ENCODE measurements at places on chromosomes 3 and 15. TPM values are rescaled to one million over a fixed set of nuclear protein-coding genes. Genes with fewer than 3 reads are reported as not detected.

GRCh38 chr15:62550106-62550505 is 385.0 kb upstream of the C2CD4B start:
- H3K27me3 ChIP-seq = no peaks in the 10 kb centered on the region
- DNase-seq = no peak
- H3K36me3 ChIP-seq = no peaks in the 10 kb centered on the region
- H3K4me3 ChIP-seq = no peak overlapping the region
- H3K27ac ChIP-seq = no peak overlapping the region
- H3K4me1 ChIP-seq = peaks cover 22% of the 10 kb centered on the region

DNA sequence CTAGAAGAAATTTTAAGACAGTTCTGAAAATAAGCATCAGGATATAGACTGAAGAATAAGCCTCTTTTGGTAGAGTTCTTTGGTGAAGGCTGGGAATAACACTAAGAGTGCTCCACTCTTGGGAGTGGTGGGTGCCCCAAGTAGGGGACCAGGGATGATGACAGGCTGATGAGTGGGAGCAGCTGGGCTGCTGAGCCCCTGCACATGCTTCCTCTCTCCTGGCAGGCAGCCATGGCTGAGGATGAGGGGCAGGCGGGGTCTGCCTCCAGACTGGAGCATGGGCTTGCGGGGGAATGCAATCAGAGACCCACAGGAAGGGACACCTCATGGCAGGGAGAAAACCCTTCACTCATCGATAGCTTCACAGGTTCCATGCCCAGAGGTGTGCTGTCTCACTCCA is 72.6 kb upstream of the RORA start:
- H3K4me3 ChIP-seq = no peak overlapping the region
- DNase-seq = no peak
- no peaks in the 10 kb centered on the region for H3K36me3 ChIP-seq
- H3K27ac ChIP-seq = no peak overlapping the region
- no peaks in the 10 kb centered on the region for H3K4me1 ChIP-seq

GRCh38 chr3:151550642-151551041 is 89.8 kb upstream of the IGSF10 start:
- H3K4me1 ChIP-seq = no peaks in the 10 kb centered on the region
- no peaks in the 10 kb centered on the region for H3K27me3 ChIP-seq
- no peak for DNase-seq
- no peak overlapping the region for H3K27ac ChIP-seq
- no peak overlapping the region for H3K4me3 ChIP-seq
- no peaks in the 10 kb centered on the region for H3K36me3 ChIP-seq

The THSD4 gene
- total RNA-seq = 1.4 TPM

DNA sequence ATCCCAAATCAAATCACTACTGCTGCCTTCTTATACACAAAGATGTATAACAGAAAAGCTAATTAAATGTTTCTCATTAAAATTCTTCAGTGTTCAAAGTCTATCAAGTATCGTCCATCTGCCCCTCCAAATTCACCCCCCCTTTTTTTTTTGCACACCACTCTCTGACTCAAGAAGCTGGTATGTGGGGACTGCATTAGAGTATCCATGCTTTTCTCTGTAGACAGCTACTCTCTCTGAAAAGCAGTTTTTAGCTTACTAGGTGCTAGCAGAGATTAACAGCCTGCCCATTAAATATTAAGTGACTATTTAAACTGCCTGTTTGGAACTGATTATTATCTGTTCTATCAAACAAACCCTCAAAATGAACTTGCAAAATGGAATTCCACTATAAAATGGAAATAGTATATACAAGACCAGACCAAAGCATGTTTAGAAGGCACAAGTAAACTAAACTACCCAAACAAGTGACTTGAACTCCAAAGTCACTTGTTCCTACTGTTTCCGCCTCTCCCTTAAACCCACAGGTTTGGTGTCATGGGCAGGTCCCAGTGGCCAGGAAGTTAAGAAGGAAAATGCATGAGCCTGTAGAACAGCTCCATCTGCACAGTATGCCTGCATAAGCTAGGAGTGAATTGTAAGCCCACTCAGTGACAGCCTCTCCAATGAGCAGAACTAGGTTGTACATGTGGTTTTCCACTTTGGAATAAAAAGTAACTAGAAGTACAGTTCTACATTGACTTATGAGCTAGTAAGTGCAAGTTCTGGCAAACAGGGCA is 32.5 kb downstream of the GBE1 start:
- H3K27ac ChIP-seq = no peak overlapping the region
- no peaks in the 10 kb centered on the region for H3K27me3 ChIP-seq
- no peak for DNase-seq
- no peak overlapping the region for H3K4me3 ChIP-seq

- no peaks in the 10 kb centered on the region for H3K36me3 ChIP-seq
- no peak overlapping the region for H3K4me3 ChIP-seq
- H3K27ac ChIP-seq = no peak overlapping the region
- H3K4me1 ChIP-seq = no peaks in the 10 kb centered on the region
Measured at GRCh38 chr3:151584566-151584965, 123.7 kb upstream of the IGSF10 start.

DNA sequence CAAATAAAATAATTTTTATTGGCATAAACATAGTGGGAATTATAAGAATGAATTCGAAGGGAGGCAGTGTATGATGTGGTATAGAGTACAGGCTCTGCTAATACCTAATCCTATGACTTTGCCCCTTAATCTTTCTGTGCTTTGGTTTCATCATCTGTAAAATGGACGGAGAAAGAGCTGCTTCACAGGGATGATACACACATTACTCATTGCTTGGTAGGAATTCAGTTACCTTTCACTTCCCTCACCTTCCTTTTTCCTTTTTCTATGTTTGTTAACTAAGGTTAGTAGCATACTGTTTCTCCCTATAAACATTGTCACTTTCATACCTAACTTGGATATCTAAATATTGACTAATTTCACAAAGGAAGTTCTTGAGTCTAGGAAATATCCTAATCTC is 36.2 kb downstream of the LEKR1 start:
- no peaks in the 10 kb centered on the region for H3K4me1 ChIP-seq
- H3K27me3 ChIP-seq = no peaks in the 10 kb centered on the region
- no peak overlapping the region for H3K4me3 ChIP-seq
- no peaks in the 10 kb centered on the region for H3K36me3 ChIP-seq
- no peak overlapping the region for H3K27ac ChIP-seq

The CLSTN2 gene
- 8.3 TPM for total RNA-seq

The SNX22 gene
- total RNA-seq = 0.83 TPM

- no peaks in the 10 kb centered on the region for H3K4me1 ChIP-seq
- no peaks in the 10 kb centered on the region for H3K27me3 ChIP-seq
- H3K4me3 ChIP-seq = no peak overlapping the region
- H3K27ac ChIP-seq = no peak overlapping the region
Measured at GRCh38 chr3:155362808-155363689, 69.6 kb upstream of the STRIT1 start.

- H3K4me1 ChIP-seq = no peaks in the 10 kb centered on the region
- H3K36me3 ChIP-seq = no peaks in the 10 kb centered on the region
- no peak overlapping the region for H3K4me3 ChIP-seq
- no peak overlapping the region for H3K27ac ChIP-seq
- H3K27me3 ChIP-seq = no peaks in the 10 kb centered on the region
Measured at GRCh38 chr15:70729164-70729563, 34.2 kb downstream of the UACA start.

GRCh38 chr15:69014454-69014853 is at the start of gene NOX5:
Gene NOX5, plus strand, starts transcription at chr15:69014695. Its CDS starts 41 bp downstream, at chr15:69014736.
- no peak within 1 kb of the TSS for H3K27ac ChIP-seq
- no peaks in the 10 kb centered on the region for H3K36me3 ChIP-seq
- no peak for DNase-seq
- H3K27me3 ChIP-seq = no peaks in the 10 kb centered on the region
- H3K4me3 ChIP-seq = no peak within 1 kb of the TSS
- H3K4me1 ChIP-seq = no peaks in the 10 kb centered on the region

DNA sequence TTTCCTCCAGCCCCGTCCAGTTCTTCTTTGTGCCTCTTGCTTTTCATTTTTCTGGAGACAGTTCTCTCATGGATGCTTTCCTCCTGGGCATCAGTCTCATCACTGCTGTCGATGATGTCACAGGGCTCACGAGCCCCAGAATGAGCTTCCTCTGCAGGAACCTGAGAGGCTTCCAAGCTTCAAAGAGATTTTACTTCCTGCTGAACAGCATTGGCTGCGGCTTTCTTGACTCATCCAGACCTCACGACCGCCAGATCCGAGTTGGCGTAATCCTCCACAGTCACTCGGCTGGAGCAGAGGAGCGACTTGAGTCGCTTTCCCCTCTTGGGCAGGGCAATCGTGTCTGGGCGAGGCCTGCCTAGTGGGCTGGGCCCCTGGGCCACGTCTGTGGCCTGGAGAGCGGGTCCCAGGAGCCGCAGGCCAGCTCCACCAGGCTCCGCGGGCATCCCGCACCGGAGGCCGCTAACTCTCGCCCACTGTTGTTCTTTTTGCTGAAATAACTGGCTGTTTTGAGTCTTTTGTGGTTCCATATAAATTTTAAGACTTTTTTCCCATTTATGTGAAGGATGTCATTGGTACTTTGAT is 20.8 kb upstream of the FAN1 start:
- H3K4me3 ChIP-seq = no peak overlapping the region
- no peaks in the 10 kb centered on the region for H3K4me1 ChIP-seq
- H3K27ac ChIP-seq = no peak overlapping the region
- H3K27me3 ChIP-seq = no peaks in the 10 kb centered on the region
- H3K36me3 ChIP-seq = no peaks in the 10 kb centered on the region

The MASP1 gene
- total RNA-seq = 115 TPM

The HTR3E gene
- not detected for total RNA-seq

- DNase-seq = no peak
- H3K27me3 ChIP-seq = peaks cover 21% of the 10 kb centered on the region
- H3K4me1 ChIP-seq = no peaks in the 10 kb centered on the region
- H3K27ac ChIP-seq = no peak overlapping the region
- no peaks in the 10 kb centered on the region for H3K36me3 ChIP-seq
- no peak overlapping the region for H3K4me3 ChIP-seq
Measured at GRCh38 chr3:15159501-15160136, 46.4 kb upstream of the CAPN7 start.

GRCh38 chr3:99407257-99407656 is 231.1 kb upstream of the COL8A1 start:
- H3K36me3 ChIP-seq = no peaks in the 10 kb centered on the region
- no peaks in the 10 kb centered on the region for H3K4me1 ChIP-seq
- H3K27ac ChIP-seq = no peak overlapping the region
- no peak for DNase-seq

GRCh38 chr3:112557976-112558375 is 3.8 kb downstream of the ATG3 start:
- DNase-seq = no peak
- H3K27ac ChIP-seq = no peak overlapping the region
- no peaks in the 10 kb centered on the region for H3K4me1 ChIP-seq
- H3K36me3 ChIP-seq = peaks cover 12% of the 10 kb centered on the region
- H3K27me3 ChIP-seq = no peaks in the 10 kb centered on the region

The HRG gene
- not detected for total RNA-seq

GRCh38 chr3:193656445-193656844 is 63.4 kb downstream of the OPA1 start:
- peaks cover 93% of the 10 kb centered on the region for H3K36me3 ChIP-seq
- no peak overlapping the region for H3K4me3 ChIP-seq
- DNase-seq = no peak
- H3K4me1 ChIP-seq = no peaks in the 10 kb centered on the region
- no peaks in the 10 kb centered on the region for H3K27me3 ChIP-seq

GRCh38 chr15:29034593-29035335 is 149.0 kb downstream of the APBA2 start:
- H3K27me3 ChIP-seq = no peaks in the 10 kb centered on the region
- H3K4me1 ChIP-seq = no peaks in the 10 kb centered on the region
- no peak overlapping the region for H3K4me3 ChIP-seq

GRCh38 chr3:173744479-173744878 is 346.9 kb downstream of the NLGN1 start:
- no peak overlapping the region for H3K4me3 ChIP-seq
- DNase-seq = no peak
- no peaks in the 10 kb centered on the region for H3K36me3 ChIP-seq
- no peaks in the 10 kb centered on the region for H3K4me1 ChIP-seq

DNA sequence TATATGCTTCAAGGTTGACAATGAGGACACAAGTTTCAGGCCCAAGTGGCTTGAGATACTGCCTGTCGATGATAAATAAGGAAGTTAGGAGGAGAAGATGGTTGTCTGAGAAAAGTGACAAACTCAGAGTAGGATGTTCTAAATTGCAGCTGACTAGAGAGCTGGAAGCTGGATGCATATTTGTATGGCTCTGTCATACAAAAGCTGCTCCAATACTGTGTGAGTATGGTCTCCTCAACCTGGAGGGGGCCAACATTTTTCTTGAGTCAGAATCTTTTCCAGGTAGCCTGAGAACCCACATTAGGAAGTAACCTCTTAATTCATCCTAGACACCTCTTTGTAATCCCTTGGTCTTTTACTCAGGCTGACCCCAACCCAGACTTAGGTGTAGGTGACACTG is 28.4 kb upstream of the TPRG1 start:
- no peaks in the 10 kb centered on the region for H3K36me3 ChIP-seq
- no peak overlapping the region for H3K27ac ChIP-seq
- peaks cover 8% of the 10 kb centered on the region for H3K4me1 ChIP-seq

The CACNA2D2 gene
- total RNA-seq = 1.1 TPM

GRCh38 chr15:53709821-53710220 is 49.6 kb downstream of the WDR72 start:
- no peaks in the 10 kb centered on the region for H3K4me1 ChIP-seq
- no peaks in the 10 kb centered on the region for H3K27me3 ChIP-seq
- H3K36me3 ChIP-seq = no peaks in the 10 kb centered on the region

The RBPMS2 gene
- 22.1 TPM for total RNA-seq

DNA sequence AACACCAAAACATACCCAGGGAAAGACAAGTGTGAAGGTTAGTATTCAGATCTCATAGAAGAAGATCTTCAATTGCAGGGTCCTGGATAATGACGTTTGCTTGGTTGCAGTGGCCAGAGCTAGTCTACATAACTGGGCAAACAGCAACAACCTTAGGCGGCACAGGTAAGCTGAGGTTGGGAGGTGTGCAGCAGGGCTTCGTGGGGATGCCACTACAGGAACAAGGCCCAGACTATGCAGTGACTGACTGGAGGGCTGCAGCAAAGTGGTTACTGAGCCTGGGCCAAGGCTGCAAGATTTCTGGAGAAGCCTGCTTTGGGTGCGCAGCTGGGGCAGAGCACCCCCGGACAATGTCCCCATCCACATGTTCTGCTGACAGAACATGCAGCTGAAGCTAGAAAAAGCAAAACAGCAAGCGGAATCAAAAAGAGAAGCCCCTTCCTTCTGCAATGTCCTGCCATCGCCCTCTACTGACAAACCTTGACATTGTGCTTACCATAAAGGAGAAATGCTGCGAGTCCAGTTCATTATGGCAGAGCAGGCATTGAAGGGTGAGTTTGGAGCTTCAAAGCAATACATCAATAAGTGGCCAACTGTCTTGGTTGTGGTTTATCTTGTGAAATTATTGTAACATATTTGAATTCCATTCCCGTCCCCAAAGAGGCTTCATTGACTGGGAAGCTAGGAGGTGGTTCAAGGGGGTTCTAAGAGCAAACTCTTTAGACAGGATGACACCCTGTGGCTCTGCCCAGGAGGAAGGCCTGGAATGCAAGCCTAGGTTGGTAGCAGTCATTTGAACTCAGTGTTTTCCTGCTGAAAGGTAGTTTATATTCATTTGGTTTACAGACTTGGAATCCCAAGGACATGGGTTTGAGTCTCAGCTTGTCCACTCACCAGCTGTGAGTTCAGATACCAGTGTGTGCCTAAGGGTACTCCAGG is 217.0 kb downstream of the PDCD6IP start:
- no peak overlapping the region for H3K4me3 ChIP-seq
- no peak overlapping the region for H3K27ac ChIP-seq
- H3K27me3 ChIP-seq = no peaks in the 10 kb centered on the region
- H3K4me1 ChIP-seq = no peaks in the 10 kb centered on the region
- DNase-seq = no peak

- no peak overlapping the region for H3K27ac ChIP-seq
- no peaks in the 10 kb centered on the region for H3K4me1 ChIP-seq
- H3K27me3 ChIP-seq = no peaks in the 10 kb centered on the region
- no peaks in the 10 kb centered on the region for H3K36me3 ChIP-seq
- H3K4me3 ChIP-seq = no peak overlapping the region
Measured at GRCh38 chr3:180633722-180634121, 31.8 kb downstream of the TTC14 start.

The FETUB gene
- not detected for total RNA-seq

Data from sigmoid colon (tissue), 7 donors.